ENCODE measurements at places on chromosomes 5 and 9.

- no peak for DNase-seq
These were observed 148.9 kb upstream of the SPEF2 start for GRCh38 chr5:35468811-35469210.

GRCh38 chr9:35448496-35448895 is 41.4 kb upstream of the RUSC2 start:
- DNase-seq = no peak

- DNase-seq = peak; percentile 75
These were observed 101.3 kb downstream of the RASEF start for GRCh38 chr9:82961504-82962125.

- no peak for DNase-seq
These were observed 159.2 kb downstream of the ZDHHC21 start for GRCh38 chr9:14533867-14534640.

GRCh38 chr5:53080271-53080670 is 29.3 kb downstream of the MOCS2 start:
- no peak for DNase-seq

GRCh38 chr9:134014946-134015345 is 10.3 kb upstream of the BRD3OS start:
- DNase-seq = no peak

DNA sequence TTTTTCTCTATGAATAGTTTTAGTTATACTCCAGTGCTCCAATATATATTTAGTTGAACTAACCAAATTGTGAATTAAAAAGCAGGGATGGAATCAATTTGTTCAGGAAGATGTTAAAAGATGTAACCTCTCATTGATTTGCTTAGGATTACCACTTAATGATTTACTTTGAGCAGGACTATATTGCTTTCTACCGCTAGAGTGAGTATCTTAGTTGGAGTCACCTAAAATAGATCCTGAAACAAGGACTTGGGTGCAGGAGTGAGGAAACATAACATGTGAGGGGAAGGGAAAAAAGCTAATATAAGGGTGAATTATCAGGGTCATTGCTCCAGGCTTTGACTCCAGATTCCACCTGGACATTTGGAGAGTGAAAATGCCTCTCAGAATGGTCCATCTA is 2277.4 kb upstream of the C9orf72 start:
- no peak for DNase-seq

DNA sequence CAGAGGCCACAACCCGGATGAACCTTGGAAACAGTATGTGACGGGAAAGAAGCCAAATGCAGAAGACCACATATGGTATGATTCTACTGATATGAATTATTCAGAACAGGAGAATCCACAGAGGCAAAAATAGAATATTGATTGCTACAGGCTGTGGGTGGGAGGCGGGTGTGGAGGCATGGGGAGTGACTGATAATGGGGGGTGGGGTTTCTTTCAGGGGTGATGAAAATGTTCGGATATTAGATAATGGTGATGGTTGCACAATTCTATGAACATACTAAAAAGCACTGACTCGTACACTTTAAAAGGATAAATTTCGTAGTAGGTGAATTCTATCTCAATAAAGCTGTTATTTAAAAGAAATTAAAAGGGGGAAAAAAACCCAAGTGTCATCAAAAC is 10.7 kb downstream of the IL4 start:
- no peak for DNase-seq
